ENCODE measurements at places on chromosomes 16 and 17.

GRCh38 chr17:29107933-29108822, 65.2 kb downstream of the PIPOX start:
- no peak for DNase-seq

GRCh38 chr16:70685938-70686375, at the start of gene MTSS2:
Gene MTSS2 (minus strand): TSS chr16:70686053. CDS start chr16:70685791, 262 bp downstream.
- DNase-seq: no peak

DNA sequence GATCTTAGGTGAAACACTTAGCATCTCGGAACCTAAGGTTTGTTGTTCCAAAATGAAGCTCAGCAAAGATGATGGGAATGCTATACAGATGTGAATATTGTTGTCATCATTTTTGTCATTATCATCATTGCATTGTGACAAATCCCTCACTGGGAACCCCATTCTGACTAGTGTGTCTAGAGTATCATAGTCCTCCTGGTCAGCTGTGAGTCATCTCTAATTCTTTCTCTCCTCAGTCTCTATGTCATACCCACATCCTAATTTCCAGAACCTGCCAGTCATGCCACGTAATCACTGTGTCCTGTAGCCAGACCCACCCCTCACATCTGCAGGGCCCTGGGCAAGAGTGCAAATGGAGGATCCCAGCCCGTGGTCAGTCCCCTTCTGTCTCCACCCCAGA, 60.5 kb upstream of the CLEC3A start:
- DNase-seq: no peak

DNA sequence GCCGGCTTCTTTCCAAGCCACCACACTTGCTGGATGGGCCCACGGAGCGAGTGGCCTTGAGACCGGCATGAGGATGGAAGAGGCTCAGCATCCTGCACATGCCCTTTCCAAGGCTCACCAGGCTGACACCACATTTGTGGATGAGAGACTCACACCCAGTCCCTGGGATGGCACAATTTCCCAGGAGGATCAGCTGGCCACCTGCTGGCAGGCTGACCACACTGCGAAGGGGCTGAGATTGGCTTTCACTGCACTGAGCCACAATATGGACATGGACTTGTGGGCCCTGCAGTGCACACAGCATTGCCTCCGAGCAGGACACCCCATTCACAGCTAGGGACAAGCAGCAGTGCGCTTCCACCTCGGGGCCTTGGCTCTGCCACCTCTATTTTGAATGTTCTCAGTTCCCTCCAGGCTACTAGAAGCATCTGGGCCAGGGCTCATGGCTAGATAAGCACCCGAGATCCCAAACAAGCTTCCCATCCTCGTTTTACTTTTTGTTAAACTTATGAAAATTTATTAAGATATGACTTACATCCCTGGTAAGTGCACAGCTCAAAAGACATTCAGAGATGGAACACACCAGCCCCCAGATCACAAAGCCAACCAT, 25.3 kb upstream of the KSR1 start:
- no peak for DNase-seq

DNA sequence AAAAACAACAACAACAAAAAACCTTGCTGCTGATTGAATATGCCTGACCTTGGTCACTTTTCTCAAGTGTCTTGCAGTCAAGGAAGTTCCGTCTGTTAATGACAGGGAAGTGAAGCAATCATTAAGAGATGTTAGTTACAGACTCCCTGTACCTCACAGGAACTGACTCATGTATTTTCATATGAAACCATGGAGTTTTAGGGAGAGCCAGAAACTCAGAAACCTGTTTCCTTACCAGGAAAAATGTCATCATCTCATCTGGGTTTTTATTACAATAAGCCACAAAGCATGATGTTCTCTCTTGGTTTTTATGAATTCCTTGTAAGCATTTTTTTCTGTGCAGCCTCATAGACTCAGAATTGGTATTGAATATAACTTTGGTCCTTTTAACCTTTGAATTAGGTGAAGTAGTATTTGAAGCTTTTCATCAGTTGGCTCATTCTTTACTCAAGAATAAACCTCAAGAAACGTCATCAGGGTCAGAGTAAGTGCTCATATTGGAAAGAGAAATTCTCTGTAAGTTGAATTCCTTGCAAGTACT, 10.3 kb downstream of the LYRM1 start:
- DNase-seq: no peak

- no peak for DNase-seq
These were observed 46.3 kb downstream of the COG7 start for GRCh38 chr16:23406546-23407240.

- no peak for DNase-seq
These were observed 1.2 kb upstream of the MIF4GD start for GRCh38 chr17:75271955-75272847.

- DNase-seq: no peak
These were observed 129.2 kb upstream of the MYOCD start for GRCh38 chr17:12536472-12536871.

DNA sequence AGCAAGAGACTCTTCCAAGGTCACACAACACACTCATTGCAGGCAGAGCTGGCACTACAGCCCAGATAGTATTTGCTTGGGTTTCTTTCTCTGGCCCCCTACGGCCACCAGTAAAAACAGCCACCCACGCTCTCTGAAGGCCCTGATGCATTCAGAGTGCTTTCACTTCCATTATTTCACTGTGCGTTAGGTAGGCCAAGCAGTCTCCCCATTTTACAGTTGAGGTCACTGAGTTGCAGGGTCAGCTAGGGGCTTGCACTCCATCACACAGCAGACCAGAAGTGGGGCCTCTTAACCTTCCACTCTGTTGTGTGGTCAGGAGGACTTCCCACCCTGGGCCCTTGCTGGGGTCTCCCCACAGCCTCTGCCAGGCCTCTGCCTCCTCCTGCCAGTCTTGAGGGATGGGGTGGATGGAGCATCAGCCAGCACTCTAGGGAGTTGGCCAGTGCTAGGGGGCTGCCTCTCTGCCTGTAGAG, 2.5 kb downstream of the TBX21 start:
- no peak for DNase-seq

DNA sequence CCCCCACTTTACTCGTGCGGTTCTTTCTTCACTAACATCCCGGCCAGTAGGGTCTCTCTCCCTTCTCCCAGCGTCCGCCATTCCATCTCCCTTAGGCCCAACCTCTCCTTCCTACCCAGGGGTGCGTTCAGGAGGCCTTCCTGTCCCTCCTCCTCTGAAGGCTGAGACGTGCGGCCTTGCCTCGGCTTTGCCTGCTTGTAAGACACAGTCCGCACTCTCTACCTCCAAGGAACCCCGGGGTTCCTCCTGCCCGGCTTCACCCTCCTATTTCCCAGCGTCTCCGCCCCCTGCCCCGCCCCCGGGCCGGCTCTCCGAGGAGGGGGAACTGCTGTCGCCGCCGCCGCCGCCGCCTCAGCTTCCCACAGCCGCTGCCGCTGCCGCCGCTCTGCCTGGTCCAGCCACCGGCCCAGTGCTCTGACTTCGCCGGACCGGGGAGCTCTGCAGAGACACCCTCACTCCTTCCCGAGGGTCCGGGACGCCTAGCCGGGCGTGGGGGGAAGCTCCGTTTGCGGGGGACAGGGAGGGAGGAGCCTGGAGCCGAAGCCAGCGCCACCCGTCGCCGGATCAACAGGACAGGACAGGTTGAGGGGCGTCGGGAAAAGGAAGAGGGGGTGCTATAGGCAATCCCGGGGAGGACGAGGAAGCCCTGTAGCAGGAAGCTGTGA, 1.2 kb upstream of the FGF11 start:
- no peak for DNase-seq

GRCh38 chr17:68640242-68640989, 39.2 kb upstream of the FAM20A start:
- DNase-seq: no peak

GRCh38 chr16:51952500-51952899, 594.4 kb downstream of the TOX3 start:
- DNase-seq: no peak

DNA sequence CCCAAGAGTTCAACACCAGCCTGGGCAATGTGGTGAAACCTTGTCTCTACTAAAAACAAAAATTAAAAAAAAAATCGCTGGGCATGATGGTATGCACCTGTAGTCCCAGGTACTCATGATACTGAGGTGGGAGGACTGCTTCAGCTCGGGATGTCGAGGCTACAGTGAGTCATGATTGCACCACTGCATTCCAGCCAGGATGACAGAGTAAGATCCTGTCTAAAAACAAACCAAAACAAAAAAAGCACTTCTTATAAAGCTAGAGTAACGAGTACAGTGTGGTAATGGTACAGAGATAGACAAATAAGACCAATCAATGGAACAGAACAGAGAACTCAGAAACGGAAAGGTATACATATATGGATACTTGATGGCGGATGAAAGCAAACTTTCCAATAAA, 4.4 kb downstream of the NSMCE1 start:
- DNase-seq: no peak

GRCh38 chr16:88468275-88469129, 15.4 kb downstream of the ZFPM1 start:
- DNase-seq: no peak

GRCh38 chr17:78748730-78749317, 33.2 kb downstream of the CYTH1 start:
- DNase-seq: peak; percentile 78

GRCh38 chr17:8468127-8468526, 32.4 kb downstream of the NDEL1 start:
- no peak for DNase-seq

DNA sequence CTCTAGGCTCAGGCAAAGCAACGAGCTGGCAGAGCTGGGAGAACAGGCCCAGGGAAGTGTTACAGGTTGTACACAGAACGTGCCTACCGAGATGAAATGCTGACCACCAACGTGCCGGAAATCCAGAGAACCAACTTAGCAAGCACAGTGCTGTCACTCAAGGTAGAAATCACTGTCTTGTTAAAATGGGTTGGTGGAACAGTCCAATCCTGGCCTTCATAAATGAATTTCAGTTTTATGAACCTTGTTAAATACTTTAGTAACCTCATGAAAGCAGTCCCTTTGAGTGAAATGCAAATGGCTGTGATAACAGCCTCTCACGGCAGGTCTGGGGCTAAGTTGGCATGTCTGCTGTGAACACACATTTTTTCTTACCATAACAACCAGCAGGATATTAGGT, 29.0 kb downstream of the ETV4 start:
- DNase-seq: no peak

- no peak for DNase-seq
These were observed 230.1 kb downstream of the CBLN1 start for GRCh38 chr16:49051576-49051975.

DNA sequence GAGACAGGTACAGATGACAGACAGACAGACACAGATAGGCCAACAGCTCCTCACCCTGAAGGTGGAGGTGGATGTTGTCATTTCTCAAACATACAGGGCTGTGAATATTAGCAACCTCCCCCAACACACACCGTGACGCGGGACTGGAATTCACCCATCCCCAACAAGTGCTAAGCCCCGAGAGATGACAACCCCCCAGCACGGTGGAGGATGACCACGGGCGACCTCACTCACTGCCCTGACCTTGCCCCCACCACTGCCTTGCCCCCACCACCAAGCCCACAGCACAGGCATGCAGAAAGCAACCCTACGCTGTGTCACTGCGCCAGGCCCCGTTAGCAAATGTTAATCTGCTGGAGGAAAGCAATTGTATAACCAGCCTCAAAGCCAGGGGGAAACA, 4.9 kb upstream of the KRT17 start:
- DNase-seq: no peak

- DNase-seq: no peak
These were observed 3.3 kb upstream of the HELZ start for GRCh38 chr17:67248291-67248690.

DNA sequence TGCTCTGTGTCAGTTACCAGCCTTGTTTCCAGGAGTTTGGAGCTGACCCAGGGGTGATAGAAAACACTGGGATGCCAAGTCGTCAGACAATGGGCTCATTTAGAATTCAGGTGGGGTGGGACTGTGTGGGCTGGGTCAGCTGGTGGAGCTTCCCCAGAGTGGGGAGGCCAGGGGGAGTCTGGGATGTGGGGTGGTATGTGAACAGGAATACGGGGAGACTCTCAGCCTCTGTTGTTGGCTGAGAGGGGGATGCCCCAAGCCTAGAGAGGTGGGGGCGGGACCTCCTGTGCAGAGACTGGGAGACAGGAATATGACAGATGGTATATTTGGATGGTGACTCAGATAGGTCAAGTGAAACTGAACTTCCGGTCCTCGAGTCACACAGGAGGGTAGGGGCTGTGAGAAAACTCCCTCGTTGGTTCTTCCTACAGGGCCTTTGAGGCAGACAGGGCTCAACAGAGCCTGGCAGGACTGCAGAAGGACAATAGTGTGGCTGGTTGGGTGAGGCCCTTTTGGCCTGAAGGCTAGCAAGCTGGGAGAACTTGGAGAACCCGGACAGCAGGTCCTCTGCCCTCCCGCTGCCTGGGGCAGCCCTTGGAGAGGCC, 23.7 kb downstream of the CDH1 start:
- no peak for DNase-seq

DNA sequence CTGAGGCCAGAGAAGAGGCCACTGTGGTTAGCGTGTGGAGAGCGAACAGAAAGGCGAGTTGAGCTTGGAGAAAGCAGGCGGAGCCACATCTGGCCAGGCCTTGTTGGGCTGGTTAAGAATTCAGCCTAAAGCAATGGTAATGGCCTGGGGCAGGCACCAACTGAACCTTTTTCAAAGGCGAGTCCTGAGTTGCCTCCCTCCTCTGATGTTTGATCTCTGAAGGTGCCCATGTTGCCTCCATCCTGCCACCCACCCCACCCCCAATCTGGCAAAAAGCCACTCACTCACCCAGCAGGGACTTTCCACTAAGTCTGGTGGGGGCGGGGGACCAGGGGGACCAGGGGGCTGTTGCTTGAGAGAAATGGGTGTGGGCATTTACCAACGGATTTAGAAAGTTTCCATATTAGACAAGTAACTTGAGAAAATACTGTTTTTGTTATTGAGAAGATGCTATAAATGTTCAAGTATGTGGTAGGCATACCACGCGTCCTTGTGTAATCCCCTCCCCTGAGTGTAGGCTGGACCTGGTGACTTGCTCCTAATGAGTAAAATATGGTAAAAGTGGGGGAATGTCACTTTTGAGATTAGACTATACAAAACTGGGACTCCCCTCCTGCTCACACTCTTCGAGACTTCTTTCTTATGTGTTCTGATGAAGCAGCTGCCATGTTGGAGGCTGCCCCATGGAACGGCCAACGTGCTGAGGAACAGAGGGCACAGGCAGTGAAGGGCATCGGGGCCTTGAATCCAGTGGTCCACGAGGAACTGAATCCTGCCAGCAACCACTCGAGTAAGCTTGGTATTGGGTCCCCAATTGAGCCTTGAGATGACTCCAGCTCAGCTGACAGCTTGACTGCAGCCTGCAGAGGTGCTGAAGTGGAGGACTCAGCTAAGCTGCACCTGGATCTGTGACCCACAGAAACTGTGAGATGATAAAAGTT, 29.9 kb upstream of the TNS4 start:
- no peak for DNase-seq

GRCh38 chr16:86884390-86884650, 306.0 kb downstream of the FOXL1 start:
- DNase-seq: no peak

- DNase-seq: no peak
These were observed 115.1 kb downstream of the PPM1E start for GRCh38 chr17:58870747-58871146.

DNA sequence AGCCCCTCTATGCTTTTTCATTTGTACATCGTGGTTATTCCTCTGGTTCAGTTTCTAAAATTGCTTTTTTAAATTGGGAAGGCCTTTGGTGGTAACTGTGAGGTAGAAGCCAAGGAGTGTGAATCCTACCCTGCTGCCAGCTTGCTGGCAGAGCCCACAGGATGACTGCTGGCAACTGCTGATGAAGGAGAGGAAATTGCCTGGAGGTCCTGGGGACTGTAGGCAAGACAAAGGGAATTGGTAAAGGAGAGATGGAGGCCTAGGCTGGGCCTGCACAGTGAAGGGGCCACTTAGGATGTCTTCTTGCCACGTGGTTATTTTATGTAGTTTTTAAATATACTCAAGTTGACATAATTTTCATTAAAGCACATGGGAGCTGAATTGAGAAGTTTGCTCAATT, 15.8 kb downstream of the C17orf58 start:
- DNase-seq: no peak

Data from central memory CD8-positive, alpha-beta T cell (primary cell).